Epithelial cell of esophagus (primary cell): ENCODE measurements at places on chromosomes 12 and 14.
A peak's percentile ranks its signal among the peaks of the same experiment; 100 is the strongest.

GRCh38 chr12:48281811-48282210, 68.9 kb downstream of the ZNF641 start:
- peak; percentile 16 for DNase-seq

DNA sequence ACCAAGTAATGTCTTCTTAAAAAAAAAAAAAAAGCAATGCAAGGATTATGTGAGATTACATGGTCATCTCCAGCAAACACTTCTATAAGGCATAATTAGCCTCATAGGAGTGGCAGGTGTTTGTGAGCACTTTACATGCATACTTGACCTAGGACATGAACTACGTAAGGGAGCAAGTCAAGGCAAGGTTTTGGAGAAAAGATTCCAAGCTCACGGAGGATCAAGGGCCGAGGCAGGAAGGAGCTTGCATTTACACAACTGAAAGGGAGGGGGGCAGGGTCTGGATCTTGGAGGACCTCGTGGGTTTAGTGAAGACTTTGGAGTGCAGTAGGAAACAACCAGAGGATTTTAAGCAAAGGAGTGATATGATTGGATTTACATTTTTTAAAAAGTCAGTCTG, 112.5 kb downstream of the CCER1 start:
- peak; percentile 63 for DNase-seq

DNA sequence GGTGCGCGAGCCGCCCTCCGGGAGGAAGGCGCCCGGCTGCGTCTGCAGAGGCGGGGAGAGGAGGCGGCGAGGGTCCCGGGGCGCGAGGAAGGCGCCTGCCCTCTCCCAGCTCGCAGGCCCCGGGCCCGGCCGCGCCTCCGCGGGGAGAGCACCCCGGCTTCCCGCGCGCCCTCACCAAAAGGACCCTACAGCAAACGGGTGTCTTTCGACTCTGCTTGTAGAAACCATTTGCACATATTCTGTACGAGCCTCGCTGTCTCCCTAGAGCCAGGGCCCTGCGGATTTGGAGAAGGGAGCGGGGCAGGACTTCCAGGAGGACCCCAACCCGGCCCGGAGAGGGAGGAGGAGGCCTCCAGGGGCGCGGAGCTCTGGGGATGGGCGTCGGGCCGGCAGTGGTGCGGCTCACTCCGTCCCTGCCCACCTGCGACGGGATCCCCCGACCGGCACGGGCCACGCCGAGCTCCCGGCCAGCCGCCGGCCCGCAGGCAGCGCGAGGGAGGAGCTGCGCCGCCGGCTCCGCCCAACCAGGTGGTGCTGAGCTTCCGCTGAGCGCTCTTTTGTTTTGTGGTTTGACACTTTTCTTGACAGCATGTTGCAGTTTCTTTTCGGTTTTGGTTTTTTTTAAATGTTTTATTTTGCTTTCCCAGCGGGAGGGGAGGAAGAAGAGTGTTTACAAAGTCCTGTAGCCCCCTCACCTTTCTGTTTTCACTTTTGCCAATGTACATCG, 103.3 kb upstream of the FKBP4 start:
- DNase-seq, result peak; percentile 1

DNA sequence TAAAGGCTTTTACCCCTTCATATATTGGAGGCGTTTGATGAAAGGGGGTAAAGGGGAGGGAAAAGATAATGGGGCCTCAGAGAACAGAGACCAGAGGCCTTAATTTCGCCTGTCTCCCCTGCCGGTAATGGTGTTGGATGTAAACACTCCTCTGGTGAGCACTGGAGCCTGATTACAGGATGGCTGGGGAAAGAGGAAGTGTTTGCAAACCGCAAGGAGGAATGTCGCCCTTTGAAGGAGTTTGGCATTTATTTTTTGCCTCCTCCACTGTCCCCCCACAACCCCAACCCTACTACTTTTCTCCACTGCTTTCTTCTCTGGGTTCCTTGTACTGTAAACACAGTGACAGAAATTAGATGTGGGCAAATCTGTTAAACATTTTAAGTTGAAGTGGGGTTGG, 211.9 kb upstream of the TBX3 start:
- no peak for DNase-seq

- no peak for DNase-seq
Observed at GRCh38 chr12:5562581-5562980, 130.7 kb downstream of the NTF3 start.

DNA sequence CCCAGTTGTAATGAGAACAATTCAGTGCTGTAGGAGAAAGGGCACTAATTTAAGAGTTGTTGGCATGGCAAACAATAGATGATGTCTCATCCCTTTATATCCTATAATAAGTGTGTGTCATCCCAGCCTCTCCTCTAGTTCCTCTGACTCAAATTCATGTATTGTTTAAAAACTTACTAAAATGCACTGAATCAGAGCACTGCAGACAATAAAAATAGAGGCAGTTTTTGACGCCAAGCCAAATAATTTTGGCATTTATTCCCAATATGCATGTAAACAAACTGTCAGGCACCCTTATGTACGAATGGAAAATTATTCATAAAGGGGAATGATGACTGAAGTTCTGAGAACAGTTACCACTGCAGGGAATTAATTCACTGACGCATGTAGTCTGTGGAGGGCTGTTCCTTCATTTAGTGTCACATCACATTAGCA, 57.9 kb upstream of the TMX1 start:
- peak; percentile 72 for DNase-seq
